ENCODE measurements at places on chromosomes 6 and 20. TPM values are rescaled to one million over a fixed set of nuclear protein-coding genes. Genes with fewer than 3 reads are reported as not detected.

The TREM1 gene
- total RNA-seq, result not detected

The DDR1 gene
- total RNA-seq, result 154 TPM

DNA sequence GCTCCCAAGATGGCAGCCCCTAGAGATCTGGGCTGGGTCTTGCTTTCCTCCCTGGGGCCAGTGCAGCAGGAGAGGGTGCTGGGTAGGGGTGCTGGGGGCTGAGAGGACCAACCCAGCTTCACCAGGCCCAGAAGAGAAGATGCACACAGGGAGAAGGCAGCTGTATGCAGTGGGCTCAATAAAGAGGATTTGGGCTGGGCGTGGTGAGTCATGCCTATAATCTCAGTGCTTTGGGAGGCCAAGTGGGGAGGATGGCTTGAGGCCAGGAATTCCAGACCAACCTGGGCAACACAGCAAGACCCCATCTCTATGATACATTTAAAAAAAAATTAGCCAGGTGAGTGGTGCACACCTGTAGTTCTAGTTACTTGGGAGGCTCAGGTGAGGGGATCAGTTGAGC lies 25.7 kb upstream of the EMILIN3 start:
- H3K27ac ChIP-seq, result no peak overlapping the region
- H3K36me3 ChIP-seq, result no peaks in the 10 kb centered on the region
- H3K27me3 ChIP-seq, result no peaks in the 10 kb centered on the region
- no peak overlapping the region for H3K4me3 ChIP-seq

DNA sequence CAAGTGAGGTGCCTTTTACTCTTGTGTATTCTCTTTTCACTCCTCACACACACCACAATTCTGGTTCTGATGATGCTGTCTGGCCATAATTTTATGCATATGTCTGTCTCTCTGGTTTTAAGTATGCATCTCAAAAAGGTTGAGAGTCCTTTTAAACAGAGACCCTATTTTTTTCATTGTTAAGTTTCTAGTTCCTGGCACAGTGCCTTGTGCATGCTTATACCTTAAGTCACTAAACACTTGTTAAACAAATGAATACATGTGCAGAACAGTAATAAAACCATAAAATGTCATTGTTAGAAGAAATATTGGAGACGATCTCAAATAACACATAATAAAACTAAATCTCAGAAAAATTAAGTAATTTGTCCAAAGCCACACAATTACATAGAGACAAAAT lies 7.9 kb downstream of the ROS1 start:
- no peaks in the 10 kb centered on the region for H3K4me1 ChIP-seq
- H3K4me3 ChIP-seq, result no peak overlapping the region
- no peak for DNase-seq
- no peaks in the 10 kb centered on the region for H3K27me3 ChIP-seq
- H3K36me3 ChIP-seq, result no peaks in the 10 kb centered on the region

DNA sequence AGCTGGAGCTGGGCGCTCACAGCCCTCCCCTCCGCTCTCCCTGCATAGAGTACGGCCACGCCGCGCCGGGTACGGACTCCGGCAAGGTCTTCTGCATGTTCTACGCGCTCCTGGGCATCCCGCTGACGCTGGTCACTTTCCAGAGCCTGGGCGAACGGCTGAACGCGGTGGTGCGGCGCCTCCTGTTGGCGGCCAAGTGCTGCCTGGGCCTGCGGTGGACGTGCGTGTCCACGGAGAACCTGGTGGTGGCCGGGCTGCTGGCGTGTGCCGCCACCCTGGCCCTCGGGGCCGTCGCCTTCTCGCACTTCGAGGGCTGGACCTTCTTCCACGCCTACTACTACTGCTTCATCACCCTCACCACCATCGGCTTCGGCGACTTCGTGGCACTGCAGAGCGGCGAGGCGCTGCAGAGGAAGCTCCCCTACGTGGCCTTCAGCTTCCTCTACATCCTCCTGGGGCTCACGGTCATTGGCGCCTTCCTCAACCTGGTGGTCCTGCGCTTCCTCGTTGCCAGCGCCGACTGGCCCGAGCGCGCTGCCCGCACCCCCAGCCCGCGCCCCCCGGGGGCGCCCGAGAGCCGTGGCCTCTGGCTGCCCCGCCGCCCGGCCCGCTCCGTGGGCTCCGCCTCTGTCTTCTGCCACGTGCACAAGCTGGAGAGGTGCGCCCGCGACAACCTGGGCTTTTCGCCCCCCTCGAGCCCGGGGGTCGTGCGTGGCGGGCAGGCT lies 4.6 kb downstream of the KCNK15 start:
- no peak overlapping the region for H3K27ac ChIP-seq
- H3K4me3 ChIP-seq, result no peak overlapping the region
- peaks cover 15% of the 10 kb centered on the region for H3K4me1 ChIP-seq

DNA sequence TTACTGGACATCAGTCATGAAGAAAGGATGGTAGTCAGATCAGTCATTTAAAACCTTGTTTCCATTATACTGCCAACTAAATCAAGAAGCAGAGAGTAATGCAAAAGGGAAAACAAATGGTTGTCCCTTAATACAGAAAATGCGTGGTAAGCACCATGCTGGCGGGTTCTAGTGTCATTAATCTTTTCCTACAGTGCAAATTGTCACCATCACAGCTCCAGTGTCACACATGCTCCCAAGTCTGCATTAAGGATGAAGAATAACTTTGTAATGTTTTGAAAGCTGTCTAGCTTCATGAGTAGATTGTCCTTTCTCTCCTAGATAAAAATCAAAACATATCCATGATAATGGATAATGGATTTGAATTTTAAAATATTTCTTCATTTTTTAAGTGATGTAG lies 735.6 kb downstream of the EPHA7 start:
- H3K27ac ChIP-seq, result no peak overlapping the region
- H3K36me3 ChIP-seq, result no peaks in the 10 kb centered on the region
- no peak overlapping the region for H3K4me3 ChIP-seq

DNA sequence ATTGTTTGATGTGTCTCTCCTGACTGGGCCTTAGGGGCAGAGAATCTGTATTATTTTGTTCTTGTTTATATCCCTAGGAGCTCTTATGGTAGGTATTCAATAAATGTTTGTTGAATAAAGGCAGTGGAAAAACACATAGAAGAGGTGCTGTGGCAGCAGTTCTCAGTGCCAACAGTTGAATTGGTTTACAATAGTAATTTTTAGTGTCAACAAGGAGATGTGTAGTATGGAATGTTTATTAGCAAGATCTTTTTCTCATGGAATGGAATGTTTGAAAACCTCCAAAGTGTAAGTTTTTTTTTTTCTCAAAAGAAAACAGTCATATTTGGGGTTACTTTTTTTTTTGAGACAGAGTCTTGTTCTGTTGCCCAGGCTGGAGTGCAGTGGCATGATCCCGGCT lies 28.0 kb downstream of the ASXL1 start:
- no peak for DNase-seq
- no peaks in the 10 kb centered on the region for H3K36me3 ChIP-seq
- no peaks in the 10 kb centered on the region for H3K4me1 ChIP-seq
- H3K27me3 ChIP-seq, result no peaks in the 10 kb centered on the region
- H3K27ac ChIP-seq, result no peak overlapping the region
- no peak overlapping the region for H3K4me3 ChIP-seq

DNA sequence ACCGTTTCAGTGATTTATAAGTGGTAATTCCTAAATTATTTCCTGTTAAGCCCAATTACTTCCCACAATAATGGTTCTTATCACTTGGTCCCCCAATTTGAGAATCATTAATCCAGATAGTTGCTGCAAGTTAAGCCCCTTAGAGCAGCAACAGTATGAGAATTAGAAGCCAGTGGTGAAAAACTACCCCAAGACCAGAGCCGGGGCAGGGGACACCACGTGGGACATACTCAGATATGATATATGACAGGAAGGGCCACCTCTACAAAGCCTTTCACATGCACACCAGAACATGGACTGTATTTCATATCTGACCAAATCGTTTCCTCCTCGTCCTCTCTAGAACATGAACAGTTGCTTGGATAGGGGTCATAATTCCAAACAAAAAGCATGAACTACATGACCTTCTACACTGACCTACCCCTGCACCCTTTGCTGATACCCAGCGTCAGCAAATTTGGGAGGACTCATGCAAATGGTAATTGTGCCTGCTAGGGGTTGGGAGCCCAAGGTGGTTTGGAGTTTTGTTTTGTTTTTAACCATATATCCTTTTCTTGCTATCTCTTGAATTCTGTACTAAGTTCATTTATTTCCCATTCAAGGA lies 3.9 kb downstream of the JAG1 start:
- peaks cover 59% of the 10 kb centered on the region for H3K4me1 ChIP-seq
- H3K27ac ChIP-seq, result no peak overlapping the region

DNA sequence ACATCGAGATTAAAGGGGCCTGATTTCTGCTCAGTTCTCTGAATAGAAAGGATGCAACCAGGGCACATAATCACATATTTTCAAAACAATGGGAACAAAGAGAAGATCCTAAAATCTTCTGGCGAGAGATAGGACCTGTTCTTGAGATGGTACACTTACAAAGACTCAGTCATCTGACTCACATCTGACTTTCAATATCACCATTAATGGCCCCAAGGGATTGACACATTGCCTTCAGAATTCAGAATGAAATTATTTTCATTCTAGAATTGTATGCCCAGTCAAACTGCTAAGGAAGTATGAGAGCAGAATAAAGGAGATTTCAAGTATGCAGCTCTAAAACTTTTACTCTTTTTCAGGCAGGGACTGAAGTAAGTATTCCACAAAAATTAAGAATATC lies 240.7 kb upstream of the POU3F2 start:
- H3K4me1 ChIP-seq, result peaks cover 24% of the 10 kb centered on the region
- H3K27me3 ChIP-seq, result no peaks in the 10 kb centered on the region
- H3K4me3 ChIP-seq, result no peak overlapping the region

DNA sequence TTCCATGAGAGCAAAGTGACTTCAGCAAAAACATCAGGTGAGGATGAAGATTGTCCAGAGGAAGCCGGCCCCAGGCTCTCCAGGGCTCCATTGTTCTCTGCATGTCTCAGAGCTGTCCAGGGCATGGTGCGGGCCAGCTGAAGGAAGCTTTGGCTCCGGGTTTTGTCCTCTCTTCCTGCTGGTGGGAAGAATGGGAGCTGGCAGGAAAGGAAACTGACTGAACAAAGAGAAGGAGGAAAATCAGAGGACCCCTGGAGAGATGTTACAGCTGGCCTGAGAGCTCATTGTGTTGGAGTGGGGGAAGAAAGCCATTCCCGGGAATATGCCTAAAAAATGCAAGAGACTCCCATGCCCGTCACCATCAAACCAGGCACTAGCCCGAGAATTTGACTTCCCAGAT lies 27.1 kb downstream of the PRND start:
- peak; percentile 56 for DNase-seq
- H3K27ac ChIP-seq, result no peak overlapping the region
- no peaks in the 10 kb centered on the region for H3K36me3 ChIP-seq
- no peaks in the 10 kb centered on the region for H3K4me1 ChIP-seq
- H3K4me3 ChIP-seq, result no peak overlapping the region

All from GM23338 (cell line).